ENCODE measurements at places on chromosomes 7 and 10.

DNA sequence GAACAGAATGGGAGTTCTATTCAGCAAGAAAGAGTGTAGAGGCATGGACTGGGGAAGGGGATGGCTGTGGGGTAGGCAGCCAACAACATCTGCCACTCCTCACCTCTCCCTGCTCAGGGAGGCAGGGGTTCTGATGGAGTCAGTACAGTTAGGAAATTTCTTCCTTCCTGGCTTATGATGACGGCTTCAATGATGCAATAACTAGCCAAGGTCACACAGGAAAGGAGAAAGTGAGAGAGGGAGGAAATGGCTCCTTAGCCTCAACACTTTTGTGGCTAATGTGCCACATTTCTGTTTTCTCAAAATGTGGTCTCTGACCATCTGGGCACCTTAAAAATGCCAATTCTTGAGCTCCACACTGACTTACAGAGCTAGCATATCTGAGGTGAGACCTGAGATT lies 79.3 kb upstream of the PDZD8 start:
- no peak for DNase-seq

- no peak for DNase-seq
Observed at GRCh38 chr10:22685926-22686325, 28.5 kb downstream of the PIP4K2A start.

DNA sequence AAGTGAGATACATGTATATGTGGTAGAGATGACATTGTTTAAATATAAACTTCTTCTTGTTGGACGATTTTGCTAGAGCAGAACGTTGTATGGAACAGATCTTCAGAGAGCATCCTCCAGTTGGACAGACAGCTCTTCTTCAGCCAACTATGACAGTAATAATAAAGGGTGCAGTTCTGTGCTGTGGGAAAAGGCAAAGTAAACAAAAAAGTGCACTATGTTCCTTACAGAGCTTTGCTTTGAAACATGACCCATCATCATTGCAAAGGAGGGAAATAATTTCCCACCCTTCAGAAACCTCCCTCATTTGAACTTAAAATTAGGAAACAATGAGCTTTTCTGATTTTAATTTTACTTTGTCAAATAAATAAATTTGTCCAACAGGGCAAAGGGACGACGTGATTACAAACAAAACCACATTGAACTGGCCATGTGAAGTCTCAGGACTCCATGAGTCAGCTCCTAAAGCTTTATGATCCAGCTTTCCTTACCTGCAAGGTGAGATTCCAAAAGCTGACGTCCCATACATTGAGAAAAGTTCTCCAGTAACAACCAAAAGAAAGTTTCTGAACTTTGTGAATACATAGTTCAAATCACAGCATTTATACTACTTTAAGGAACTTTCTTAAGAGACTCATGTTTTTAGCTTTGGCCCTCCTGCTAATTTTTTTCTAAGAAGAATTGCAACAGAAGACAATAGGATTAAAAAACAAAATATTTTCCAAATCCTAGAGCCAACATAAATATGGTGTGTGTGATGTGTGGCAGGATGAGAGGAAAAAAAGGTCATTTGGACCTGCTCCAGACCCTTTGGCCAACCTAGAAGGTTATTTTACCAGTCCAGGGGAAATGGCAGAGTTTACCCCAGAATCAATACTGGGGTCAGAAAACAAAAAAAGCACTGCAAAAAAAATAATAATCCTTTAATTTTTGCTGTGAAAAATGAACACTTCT lies 565.4 kb upstream of the NRP1 start:
- no peak for DNase-seq

- no peak for DNase-seq
Observed at GRCh38 chr7:110940756-110941155, 150.2 kb upstream of the LRRN3 start.

GRCh38 chr10:24853661-24854060 lies 98.7 kb downstream of the PRTFDC1 start:
- no peak for DNase-seq

DNA sequence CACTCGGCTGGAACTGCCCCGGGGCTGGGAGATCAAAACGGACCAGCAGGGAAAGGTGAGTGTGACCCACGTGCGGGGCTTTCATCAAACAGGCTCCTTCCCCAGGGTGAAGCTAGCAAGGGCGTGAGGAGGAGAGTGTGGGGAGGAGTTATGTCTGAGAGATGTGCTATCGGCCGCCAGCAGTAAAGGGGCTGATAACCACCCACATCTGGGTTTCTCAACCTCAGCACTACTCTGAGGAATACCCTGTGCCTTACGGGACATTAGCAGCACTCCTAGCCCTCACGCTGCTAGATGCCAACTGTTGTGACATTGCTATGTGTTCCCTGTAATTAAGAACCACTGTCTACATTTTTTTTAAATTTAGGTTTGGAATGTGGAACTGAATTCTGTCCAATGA lies 113.9 kb upstream of the STK17A start:
- no peak for DNase-seq

DNA sequence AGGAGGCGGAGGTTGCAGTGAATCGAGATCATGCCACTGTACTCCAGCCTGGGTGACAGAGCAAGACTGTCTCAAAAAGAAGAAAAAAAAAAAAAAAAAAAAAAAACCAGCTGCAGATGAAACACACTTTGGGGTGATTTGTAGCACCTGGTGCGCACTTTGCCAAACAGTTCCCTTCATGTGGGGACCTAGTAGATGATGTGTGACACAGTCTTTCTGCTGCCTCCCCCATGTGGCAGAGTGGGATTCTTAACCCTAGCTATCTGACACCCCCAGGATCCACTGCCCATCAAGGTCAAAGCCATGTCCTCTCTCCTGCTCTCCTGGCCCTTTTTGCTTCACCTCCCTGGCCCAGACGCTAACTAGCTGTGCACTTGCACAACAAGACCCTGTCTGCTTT lies 52.1 kb upstream of the PDZD8 start:
- no peak for DNase-seq

- DNase-seq, result no peak
Observed at GRCh38 chr10:49594594-49594993, 15.5 kb upstream of the SLC18A3 start.

GRCh38 chr10:88131511-88132139 lies 268.2 kb downstream of the PTEN start:
- DNase-seq, result no peak

DNA sequence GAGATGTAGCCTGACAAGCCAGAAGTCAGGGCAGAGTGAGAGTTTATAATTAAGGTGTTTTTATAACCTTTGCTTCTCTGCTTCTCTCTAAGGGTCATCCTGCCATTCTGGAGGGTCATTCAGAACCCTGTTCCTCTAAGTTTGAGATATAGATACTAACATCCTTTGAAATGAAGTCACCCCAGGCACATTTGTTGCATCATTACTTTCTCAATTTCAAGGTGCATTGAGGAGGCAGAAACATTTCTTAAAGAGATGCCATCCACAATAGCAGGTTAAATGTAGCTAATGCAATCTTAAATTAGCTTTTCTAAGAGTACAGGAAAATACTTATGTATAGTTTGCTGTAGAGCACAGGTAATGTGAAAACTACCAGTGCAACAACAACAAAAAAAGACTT lies 106.4 kb downstream of the LRRC4 start:
- DNase-seq, result no peak

- no peak for DNase-seq
Observed at GRCh38 chr7:112213735-112214134, 7.2 kb downstream of the ZNF277 start.

DNA sequence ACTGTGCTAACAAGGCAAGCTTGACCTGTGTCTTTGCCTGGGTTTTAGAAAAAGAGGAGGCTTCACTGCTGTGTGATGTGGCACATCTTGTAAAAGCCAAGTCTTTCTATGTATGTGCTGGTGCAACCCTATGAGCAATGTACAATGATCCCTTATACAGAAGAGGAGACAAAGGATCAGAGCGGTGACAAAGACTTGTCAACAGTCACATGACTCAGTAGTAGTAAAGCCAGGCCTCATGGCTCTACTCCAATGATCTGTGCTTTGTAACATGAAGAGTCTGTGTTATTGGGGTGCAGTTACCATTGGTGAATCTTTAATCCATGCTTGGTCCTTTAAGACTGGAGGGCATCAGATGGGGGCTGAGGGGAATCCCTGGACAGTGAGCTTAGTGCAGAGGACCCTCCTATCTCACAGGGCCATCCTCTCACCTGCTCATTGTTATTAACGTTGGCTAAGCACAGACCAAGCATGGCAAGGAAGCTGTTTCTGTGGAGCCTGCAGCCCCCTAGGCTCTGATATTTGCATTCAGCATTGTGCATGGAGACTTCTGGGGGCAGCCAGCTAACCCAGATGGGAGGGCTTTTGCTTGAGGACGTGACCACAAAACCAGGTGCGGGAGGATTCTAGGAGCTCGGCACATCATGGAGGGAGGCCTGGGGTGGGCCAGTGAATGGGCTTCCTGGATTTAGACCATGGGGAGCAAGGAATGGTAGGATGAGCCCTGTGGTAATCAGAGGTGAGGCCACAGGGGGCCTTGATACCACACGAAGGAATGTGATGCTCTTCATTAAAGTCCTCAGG lies 308.8 kb upstream of the ZNF32 start:
- DNase-seq, result no peak

DNA sequence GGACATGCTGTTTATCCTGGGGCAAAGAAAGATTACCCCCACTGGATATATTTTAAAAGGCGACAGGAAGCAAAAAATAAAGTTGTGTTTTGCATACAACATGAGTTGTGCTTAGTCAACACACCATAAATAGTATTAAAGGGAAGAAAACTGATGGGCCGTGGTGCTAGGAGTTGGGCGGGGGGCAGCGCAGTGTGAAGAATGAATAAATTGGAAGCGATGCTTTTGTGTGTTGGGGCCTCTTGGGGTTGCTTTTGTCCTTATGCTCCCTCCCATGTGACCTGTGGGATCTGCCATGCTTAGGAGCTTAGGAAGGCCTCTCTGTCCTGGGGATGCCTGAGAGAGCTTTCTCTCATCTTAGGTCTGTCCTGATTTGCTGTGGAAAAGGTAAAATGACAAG lies 35.0 kb upstream of the AGR3 start:
- DNase-seq, result no peak

DNA sequence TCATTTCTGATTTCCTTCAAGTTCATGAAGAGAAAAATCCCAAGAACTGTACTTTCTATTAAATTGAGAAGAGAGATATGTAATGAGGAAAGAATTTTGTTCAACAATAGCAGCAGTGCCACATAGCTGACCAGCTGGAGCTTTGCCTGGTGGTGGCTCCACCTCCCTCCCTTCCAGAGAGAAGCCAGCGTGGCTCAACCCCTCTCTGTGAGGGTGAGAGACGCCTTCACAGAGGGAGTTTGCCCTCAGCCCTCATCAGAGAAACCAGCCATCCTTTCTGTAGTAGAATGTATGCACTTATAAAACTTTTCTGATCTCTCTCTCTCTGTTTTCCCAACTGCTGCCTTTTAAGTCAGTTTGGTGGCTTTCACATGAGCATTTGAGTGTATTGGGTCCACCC lies 20.5 kb upstream of the COL1A2 start:
- DNase-seq, result no peak

Data from NCI-H1930 (cell line).